Activated CD4-positive, CD25-positive, alpha-beta regulatory T cell (primary cell): ENCODE measurements at places on chromosomes 11 and 22.

GRCh38 chr11:72584293-72584938 is 89.8 kb downstream of the PDE2A start:
- DNase-seq = peak; percentile 31

DNA sequence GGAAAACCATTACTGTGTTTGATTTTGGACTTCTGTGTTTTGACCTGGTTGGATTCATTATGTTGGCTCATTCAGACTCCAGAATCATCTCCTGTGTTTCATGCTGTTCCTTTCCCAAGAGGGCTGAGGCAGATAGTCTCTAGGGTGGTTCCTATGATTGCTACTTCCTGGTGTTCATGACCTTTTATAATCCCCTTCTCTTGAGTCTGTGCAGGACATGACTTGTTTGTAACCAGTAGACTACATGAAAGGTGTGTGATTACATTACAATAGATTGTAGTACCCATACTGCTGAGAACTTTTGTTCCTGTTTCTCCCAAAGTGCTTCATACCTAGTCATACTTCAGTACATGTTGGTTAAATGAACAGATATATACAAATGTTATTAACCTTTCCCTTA is 700.6 kb downstream of the METTL15 start:
- no peak for DNase-seq

GRCh38 chr22:47724751-47725150 is 962.3 kb downstream of the TBC1D22A start:
- DNase-seq = no peak

DNA sequence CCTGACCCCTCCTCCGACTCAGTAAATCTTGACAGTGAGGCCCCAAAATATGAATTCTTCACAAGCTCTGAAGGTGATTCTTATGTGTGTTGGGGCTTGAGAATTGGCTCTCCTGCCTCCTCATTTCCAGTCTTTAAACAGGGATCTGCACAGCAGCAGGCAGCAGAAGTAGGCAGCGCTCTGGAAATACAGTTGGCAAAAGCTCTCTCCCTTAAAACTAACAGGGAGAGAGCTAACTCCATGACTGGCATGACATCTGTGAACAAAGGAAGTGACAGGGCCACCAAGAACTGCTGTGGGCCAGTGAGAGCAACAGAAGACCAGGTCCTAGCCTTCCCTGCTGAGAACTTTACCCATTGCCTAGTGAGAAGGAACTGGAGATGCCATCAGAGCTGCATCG is 70.1 kb downstream of the PANX1 start:
- no peak for DNase-seq

DNA sequence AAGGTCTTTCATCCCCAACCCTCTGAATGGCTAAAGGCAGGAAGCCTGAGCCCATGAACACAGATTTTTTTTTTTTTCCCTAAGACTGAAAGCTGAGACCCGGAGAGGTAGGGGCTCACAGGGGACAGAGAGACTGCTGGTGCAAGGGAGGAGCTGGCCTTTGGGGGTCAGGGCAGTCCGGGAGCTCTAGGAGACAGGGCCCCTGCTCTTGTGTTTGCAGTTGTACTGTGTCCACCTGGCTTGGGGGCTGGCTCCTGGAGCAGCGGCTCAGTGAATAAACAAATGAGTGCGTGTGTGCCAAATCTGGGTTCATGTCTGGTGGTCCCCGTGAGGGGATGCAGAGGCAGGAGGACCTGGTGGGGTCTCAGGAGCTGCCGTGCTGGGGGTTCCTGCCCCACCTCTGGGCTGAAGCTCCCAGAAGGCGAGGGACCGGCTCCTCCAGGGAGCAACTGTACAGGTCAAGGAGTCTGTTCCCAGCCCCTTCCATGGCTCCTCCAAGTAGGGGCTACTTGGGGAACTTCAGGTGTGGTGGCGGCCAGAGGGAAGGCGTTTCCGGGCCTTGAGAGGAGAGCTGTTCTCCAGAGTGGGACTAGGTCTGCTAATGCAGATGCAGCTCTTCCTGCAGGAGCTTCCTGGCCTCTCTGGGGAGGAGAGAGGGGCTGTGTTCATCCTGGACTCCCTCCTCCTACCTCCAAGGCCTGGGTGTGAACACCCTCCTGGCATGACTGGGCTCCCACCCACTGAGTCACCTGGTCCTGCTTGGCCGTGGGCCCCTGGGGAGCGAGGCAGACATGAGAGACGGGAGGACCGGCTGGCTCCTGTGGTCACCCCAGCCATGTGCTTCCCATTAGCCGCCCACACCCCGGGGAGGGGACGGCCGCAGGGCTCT is 57.6 kb downstream of the FBXO7 start:
- no peak for DNase-seq

- DNase-seq = no peak
Observed at GRCh38 chr11:94117871-94118270, 10.8 kb upstream of the PANX1 start.

DNA sequence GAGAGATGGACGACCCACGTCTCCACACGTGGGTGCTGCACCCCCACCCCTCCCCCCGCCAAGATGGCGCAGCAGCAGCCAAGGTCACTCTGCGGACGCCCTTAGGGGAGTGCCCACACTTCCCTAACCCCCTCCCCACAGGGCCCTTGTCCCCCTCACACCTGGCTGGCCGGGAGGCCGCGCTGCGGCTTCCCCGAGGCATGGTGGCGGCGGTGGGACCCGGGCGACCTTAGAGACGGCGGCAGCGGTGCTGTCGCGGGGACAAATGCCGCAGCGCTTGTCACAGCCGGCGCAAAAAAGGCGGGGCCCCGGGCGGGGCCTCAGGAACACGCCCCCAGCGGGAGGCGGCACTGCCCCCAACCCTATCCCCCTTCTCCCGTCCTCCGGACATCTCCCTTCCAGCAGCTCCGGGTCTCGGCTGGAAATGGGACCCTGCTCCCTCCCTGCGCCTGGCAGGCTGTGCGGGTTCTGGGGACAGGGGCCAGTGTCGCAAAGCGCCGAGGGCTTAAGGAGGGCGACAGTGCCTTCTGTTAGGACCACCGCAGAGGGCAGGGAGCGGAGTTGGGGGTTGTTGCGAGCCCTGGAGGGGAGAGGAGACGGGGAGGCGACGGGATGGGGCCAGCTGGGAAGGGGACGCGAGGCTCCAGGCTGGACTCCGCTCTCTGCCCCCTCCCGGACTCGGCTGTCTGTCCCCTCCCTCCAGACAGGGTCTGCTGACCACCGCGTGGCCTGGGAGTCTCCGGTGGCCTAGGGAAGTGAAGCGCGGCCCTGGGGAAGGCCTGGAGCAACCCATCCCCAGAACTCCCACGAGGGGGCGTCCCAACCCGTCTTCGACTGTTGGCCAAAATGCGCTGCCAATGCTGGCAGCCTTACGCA is at the start of gene CHCHD10:
TSS of gene CHCHD10 (minus strand) at position 300 of the 876 bp plus-strand sequence. CDS start at position 202, 98 bp downstream.
- peak; percentile 65 for DNase-seq

GRCh38 chr11:86360775-86361395 is 13.8 kb upstream of the CCDC81 start:
- no peak for DNase-seq

DNA sequence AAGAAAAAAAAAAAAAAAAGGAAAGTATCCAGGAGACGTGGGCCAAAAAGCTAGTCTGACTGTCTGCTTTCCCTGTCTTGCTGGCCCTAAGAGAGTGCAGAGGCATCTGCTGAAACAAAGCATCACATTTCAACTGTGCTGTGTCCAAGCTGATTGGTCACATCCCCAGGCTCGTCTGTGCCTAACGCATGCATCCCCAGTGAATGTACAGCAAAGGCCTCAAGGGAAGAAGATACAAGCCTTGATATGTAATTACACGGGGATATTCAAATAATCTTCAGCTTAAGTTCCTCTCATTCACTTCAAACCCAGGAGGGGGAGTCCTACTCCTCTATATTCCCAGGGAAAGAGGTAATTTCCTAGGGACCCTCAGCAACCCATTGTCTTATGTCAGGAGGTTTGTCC is 5.4 kb upstream of the SORL1 start:
- DNase-seq = no peak

DNA sequence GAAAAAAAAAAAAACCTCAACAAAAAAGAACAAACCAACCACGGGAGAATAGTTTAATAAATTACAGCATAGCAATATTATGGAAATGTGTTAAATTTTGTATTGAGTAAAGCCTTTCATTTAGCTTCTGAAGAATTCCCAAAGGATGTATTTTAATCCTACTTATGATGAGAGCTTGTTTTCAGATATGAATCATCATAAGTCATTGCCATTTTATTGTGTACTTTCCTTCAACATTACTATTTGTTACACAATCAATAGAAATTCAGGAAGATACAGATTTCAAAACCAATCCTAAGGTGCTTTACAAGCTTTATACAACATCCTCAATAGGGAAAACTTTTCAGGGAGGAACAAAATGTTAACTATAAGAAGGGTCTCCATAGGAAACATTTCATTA is 200.6 kb upstream of the CTSC start:
- no peak for DNase-seq

DNA sequence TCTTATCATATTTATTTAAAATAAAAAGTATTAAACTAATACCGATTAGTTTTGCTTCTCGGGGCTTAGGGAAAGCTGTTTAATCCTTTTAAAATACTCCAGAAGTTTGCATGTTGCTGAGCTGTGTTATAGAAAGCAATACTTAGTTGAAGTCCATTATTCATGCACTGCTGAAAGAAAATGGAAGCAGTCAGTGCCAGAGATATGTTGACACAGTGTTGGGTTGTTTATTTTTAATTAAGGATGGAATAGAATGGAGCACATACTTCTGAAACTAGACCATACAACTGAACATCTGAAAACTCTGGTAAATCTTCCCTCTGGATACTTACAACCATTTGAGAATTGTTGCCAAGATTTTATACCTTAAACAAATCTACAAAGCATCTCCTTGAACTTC is 282.7 kb upstream of the CCDC179 start:
- DNase-seq = no peak

DNA sequence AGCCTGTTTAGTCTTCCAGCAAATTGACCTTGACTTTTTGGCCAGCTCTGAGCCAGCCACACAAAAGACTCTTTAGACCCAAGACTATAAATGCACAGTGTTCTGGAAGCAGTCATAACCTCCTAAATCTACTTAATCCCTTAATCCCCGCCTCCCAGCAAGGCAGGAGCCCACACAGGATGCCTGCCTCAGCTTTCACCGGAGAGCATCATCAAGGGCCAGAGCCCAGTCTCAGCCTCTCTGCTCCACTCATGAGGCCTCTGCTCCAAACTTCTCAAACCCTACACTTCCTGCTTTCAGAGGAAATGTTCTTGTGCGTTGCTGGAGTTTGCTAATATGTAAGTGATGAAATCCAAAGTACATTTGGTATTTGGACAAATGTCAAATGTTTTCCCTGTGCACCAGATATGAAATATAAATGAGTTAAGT is 57.9 kb upstream of the FSHB start:
- no peak for DNase-seq

DNA sequence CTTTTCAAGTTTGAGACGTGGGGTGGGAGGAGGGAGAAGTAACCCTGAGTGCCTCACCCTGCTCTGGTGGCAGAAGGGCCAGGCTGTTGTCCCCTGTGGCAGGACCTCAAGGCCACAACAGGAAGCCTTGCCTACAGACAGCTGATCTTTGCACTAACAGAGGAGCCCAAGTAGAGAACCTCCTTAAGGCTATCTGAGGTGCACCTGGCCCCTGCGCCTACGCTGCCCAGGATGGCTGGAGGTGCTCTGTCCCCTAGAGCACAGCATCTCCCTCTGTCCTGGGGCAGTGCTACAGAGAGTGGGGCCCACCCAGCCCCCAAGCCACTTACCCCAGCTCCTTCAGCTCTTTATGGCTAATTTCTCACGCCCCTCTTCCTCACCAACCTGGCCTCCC is 27.0 kb downstream of the MYO7A start:
- DNase-seq = no peak

DNA sequence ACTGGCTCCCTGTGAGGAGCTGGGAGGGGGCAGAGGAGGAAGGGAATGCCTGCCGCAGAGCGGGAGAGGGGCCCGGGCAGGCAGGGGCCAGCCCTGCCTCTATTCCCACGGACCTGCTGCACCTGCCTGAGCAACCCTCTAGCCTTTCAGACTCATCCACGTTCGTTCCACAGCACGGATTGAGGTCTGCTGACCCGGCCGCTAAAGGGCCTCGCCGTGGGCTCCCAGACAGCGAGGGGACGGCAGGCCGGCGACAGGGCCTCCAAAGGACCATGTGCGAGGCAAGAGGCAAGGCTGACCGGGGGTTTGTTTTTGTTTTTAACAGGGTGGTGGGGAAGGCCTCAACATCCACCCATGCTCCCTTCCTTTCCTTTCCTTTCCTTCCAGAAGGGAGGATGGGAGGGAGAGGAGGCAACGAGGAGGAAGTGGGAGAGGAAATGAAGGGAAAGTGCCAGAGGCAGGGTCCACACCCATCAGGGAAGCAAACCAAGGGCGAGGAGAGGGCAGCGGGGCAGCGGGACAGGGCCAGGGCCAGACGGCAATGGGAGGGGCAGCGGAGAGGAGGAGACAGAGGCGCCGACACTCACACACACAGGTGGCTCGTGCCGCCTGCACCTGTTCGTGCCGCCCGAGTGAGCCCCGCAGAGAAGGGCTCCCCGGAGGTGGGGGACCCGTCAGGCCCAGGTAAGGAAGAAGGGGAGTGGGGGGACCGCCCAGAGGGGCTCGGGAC is 7.5 kb downstream of the LRFN4 start:
- DNase-seq = no peak

- peak; percentile 65 for DNase-seq
Observed at GRCh38 chr22:17785185-17786184, 11.2 kb upstream of the BID start.

DNA sequence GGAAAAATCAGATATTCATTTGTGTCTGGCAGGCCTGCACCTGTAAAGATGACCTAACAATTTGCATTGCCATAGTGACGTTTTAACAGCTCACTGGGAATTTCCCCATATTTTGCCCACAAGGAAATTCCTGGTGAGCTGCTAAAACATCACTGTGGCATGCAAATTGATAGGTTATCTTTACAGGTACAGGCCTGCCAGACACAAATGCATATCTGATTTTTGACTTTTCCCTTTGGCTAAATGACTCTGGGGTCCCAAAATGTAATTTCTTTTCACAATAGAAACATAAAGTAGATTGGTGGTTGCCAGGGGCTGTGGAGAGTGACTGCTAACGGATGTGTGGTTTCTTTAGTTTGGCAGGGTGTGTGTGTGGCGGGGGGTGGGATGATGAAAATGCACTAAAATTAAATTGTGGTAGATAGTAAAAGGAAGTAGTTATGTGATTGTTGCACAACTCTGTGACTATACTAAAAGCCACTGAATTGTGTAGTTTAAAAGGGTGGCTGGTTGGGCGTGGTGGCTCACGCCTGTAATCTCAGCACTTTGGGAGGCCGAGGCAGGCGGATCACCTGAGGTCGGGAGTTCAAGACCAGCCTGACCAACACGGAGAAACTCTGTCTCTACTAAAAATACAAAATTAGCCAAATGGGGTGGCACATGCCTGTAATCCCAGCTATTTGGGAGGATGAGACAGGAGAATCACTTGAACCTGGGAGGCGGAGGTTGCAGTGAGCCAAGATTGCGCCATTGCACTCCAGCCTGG is 18.5 kb upstream of the FEZ1 start:
- DNase-seq = peak; percentile 11

GRCh38 chr22:50306753-50307749 is at the start of gene PLXNB2:
Gene PLXNB2 (minus strand): TSS chr22:50307646. CDS start chr22:50290584, 17,062 bp downstream.
- DNase-seq = no peak

DNA sequence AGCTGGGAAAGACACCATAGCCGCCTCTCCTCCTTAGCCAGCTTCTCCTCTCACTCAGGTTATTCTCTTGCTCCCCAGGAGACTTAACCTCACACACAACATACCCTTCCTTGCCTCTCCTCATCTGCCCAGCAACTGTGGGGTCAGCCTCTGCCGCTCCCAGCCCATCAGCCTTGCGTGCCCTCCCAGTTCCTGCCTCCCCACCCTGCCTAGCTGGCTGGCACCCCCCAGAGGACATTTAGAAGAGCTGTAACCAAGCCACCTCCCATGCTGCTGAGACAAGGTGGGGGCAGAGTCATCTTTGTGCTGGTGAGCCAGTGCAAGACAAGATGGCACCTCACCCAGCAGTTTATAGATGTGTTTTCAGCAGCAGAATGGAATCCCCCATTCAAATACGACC is 38.2 kb downstream of the TOM1 start:
- DNase-seq = no peak
